ENCODE measurements at places on chromosomes 11 and 22. TPM values are rescaled to one million over a fixed set of nuclear protein-coding genes. Genes with fewer than 3 reads are reported as not detected.
A peak's percentile ranks its signal among the peaks of the same experiment; 100 is the strongest.

GRCh38 chr11:120622189-120622875, 110.8 kb downstream of the GRIK4 start:
- H3K4me1 ChIP-seq = no peaks in the 10 kb centered on the region
- H3K27ac ChIP-seq = no peak overlapping the region
- H3K4me3 ChIP-seq = no peak overlapping the region
- H3K36me3 ChIP-seq = no peaks in the 10 kb centered on the region
- peak; percentile 58 for DNase-seq

Gene TMEM80
- 5.9 TPM for total RNA-seq

Gene KCNQ1
- 3.1 TPM for total RNA-seq

Gene OR52B2
- not detected for total RNA-seq
